ENCODE measurements at places on chromosomes 13 and 19.

DNA sequence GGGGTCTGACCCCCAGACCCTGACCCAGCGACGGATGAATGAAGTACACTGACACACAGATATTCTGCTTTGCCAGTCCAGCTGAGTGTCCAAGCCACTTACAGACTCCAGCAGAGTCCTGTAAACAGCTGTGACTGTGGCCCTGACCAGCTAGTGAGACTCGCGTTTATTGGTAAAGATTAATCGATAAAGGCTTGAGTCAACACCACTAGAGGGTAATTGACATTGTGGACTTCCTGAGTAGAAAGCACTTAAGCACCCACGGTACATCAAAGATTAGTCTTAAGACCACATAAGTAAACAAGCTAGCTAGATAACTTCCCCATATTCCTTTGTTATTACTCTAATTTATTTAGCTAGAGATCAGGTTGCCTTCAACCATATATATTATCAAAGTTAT lies 146.0 kb downstream of the OXGR1 start:
- DNase-seq = peak; percentile 5

GRCh38 chr13:93265800-93266199 lies 39.2 kb downstream of the GPC6 start:
- no peak for DNase-seq

DNA sequence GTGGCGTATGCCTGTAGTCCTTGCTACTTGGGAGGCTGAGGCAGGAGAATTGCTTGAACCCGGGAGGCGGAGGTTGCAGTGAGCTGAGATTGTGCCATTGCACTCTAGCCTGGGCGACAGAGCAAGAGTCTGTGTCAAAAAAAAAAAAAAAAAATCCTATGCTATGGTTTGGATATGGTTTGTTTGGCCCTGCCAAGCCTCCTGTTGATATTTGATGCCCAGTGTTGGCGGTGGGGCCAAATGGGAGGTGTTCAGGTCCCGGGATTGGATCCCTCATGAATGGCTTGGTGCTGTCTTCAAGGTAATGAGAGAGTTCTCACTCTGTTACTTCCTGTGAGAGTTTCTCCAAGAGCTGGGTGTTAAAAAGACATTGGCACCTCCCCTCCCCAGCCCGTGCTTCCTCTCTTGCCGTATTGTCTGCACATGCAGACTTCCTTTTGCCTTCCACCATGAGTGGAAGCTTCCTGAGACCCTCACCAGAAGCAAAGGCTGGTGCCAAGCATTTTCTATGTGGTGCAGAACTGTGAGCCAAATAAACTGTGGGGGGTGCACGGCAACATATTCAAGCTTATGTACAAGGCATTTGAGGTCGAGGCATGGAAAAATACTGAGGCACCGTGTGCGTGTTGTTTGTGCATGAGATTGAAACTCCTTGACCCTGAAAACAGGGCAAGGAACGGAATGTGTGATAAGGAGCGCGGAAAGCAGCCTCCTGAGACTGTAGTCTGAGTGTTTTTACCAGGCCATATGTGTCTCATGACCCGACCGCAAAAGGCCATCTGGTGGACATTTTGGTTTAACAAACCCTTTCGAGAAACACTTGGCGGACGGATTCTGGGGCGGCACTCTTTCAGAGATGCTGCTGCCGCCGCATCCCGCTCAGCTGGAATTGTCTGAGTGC lies 7.3 kb downstream of the SIGLEC9 start:
- DNase-seq = no peak

GRCh38 chr13:24670174-24670573 lies 10.0 kb upstream of the ATP12A start:
- DNase-seq = no peak

- no peak for DNase-seq
These were observed 1.0 kb downstream of the SMIM24 start for GRCh38 chr19:3479177-3479833.
